Activated CD4-positive, alpha-beta T cell treated with anti-CD3 and anti-CD28 coated beads for 4 hours (primary cell): ENCODE measurements at places on chromosomes 2 and 18.

DNA sequence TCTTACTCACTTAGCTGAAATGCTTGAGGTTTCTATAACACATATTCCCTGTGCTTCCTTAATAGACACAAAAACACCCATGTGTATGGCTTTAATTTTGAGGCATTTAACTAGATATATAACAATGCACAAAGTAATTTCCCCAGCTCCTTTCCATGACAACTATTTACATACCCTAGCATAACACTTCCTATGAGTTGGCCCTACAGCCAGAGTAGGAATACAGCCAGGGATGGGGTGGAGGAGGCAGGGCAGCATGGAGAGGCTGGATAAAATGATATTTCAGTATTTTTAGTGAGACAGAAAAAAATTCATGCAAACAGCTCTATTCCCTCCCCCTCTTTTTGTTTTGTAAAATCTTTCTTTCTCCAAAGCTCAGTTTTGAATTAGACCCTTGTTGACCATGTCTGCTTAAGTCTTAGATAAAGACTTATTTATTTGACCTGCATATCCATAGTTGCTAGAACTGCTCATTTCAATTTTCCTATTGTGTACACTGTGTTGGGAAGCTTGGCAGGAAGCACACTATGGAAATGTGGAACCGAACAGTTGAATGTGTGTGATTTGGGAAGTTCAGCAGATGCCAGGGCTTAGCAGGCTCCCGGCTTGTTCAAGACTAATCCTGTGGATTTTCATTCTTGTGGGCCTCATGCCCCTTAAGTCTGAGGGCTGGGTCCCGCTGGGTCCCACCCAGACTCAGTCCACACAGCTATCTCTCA lies 11.2 kb upstream of the B3GNT2 start:
- no peak for DNase-seq

DNA sequence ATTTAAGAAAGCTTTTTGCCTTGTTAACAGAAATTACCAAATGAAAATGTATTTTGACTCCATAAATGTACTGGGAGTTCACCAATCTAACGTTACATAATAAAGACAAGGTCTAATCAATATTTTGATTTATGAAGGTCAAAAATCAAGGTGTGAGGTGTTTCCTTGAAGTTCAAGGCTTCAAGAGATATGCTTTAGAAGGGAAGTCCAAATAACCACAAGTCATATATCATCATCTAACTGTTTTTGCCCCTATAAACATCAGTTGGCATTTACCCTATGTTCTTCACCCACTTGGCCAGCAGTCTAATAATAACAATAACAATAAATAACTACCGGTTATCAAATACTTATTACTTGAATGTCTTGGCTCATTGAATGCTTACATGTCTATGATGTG lies 196.1 kb upstream of the ID2 start:
- DNase-seq: no peak

GRCh38 chr2:61922714-61923113 lies 17.2 kb downstream of the COMMD1 start:
- no peak for DNase-seq

DNA sequence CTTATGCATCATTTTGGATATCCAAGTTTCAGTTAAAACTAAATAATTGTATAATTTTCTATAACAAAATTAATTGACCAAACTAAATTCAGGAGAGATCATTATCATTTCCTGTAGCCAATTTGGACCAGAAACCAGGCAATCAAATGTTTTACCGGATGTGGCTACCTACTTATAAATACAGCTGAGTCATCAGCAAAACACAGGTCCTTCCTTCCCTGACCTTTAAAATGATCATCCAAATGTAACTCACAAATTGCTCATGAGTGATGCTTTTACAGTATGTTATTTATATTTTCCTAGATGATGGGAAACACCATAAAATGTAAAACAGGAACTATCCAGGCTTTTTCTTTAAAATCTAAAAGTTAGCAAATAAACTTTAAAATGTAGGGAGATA lies 133.7 kb downstream of the CBLN2 start:
- DNase-seq: no peak
